ENCODE measurements at places on chromosomes 6 and 20. TPM values are rescaled to one million over a fixed set of nuclear protein-coding genes. Genes with fewer than 3 reads are reported as not detected.

GRCh38 chr6:143595251-143596036 is 82.3 kb upstream of the PHACTR2 start:
- no peak for DNase-seq

Gene PCK1
- total RNA-seq = not detected

DNA sequence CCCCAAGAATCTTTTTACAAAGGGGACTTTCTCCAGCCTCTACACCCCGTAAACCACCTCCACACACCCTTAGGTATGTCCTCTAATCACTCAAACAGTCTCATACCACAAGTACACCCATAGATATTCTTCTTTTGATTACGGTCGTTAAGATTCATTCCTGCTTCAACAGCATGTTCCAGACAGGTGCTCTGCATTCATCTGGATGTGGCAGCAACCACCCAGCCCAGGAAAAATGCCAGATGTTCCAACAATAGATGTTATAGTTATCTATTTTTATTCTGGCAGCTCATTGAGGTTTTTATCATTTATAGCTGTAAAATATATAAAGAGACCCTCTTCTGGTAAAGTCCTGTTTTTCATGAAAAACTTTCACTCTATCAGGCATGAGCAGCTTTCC is 60.7 kb downstream of the SIM1 start:
- DNase-seq = no peak

Gene BMP7
- 13.3 TPM for total RNA-seq

Gene OXT
- total RNA-seq = not detected

Gene PSMF1
- total RNA-seq = 47.1 TPM

Measured in uterus (tissue), 4 donors.